H1 (cell line): ENCODE measurements at places on chromosomes 5 and 9. TPM values are rescaled to one million over a fixed set of nuclear protein-coding genes. Genes with fewer than 3 reads are reported as not detected.

Gene ERP44
- total RNA-seq: 14.1 and 15.6 TPM in 2 replicates

Gene TDRD7
- 2.1 and 2.3 TPM in 2 replicates for total RNA-seq

Gene ZCCHC7
- total RNA-seq: 27.5 and 28.5 TPM in 2 replicates

Gene SPOUT1
- 73.4 and 77.8 TPM in 2 replicates for total RNA-seq

- H3K4me3 ChIP-seq: no peak overlapping the region
- no peak for DNase-seq
- no peaks in the 10 kb centered on the region for H3K27me3 ChIP-seq
- no peak overlapping the region for H3K27ac ChIP-seq
- H3K36me3 ChIP-seq: no peaks in the 10 kb centered on the region
These were observed 55.3 kb downstream of the DAP start for GRCh38 chr5:10705747-10706146.

- no peak for DNase-seq
- H3K4me1 ChIP-seq: no peaks in the 10 kb centered on the region
- H3K36me3 ChIP-seq: no peaks in the 10 kb centered on the region
- no peaks in the 10 kb centered on the region for H3K27me3 ChIP-seq
These were observed 103.3 kb upstream of the SLIT3 start for GRCh38 chr5:169404223-169404622.

- H3K27ac ChIP-seq: no peak overlapping the region
- H3K27me3 ChIP-seq: no peaks in the 10 kb centered on the region
- H3K4me3 ChIP-seq: no peak overlapping the region
- no peaks in the 10 kb centered on the region for H3K4me1 ChIP-seq
These were observed 160.0 kb downstream of the PRR16 start for GRCh38 chr5:120624021-120624563.

DNA sequence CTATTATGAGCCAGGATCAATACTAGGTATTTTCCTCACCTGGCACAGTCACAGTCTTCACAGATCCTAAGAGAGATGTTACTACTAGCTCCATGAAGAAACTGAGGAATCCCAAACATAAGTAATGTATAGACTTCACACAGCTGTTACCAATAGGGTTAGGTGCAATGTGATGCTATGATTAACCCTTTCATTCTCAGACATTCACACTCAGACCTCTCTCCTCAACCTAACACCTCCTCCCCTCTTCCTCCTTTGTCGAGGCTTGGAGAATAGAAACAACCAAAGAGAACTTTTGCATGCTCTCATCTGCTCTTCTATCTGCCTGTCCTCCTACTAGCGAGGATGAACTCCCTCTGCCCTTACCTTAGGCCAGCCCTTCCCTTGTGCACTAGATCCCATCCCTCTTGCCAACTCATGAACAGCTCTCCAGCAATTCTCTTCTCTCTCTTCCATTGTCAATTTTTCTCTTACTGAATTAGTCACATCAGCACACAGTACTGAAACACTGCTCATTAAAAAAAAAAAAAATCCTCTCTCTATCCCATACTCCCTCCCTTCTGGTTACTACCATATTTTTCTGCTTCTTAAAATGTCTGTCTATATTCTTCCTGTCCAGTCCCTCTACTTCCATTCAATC is 47.7 kb downstream of the MAPKAP1 start:
- no peaks in the 10 kb centered on the region for H3K27me3 ChIP-seq
- no peak overlapping the region for H3K4me3 ChIP-seq
- no peaks in the 10 kb centered on the region for H3K36me3 ChIP-seq
- H3K27ac ChIP-seq: no peak overlapping the region

DNA sequence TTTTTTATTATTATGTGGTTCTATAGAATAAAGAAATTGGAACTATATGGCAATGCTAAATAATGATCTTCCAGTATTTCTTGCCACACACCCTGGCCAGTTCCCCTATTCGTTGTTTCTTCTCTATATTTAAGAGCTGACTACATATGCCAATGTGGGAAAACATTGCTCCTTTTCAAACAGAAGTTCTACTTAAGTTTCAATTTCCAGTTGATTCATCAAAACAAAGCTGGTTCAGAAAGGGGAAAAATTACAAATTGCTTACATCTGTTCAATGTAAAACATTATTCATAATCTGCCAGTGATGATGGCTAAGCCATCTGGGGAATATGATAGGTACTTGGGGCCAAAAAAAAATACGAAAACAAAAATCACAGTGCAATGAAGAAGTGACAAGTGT is 76.9 kb downstream of the ST8SIA4 start:
- no peak overlapping the region for H3K27ac ChIP-seq
- no peaks in the 10 kb centered on the region for H3K27me3 ChIP-seq
- H3K36me3 ChIP-seq: no peaks in the 10 kb centered on the region
- H3K4me1 ChIP-seq: no peaks in the 10 kb centered on the region
- DNase-seq: no peak

DNA sequence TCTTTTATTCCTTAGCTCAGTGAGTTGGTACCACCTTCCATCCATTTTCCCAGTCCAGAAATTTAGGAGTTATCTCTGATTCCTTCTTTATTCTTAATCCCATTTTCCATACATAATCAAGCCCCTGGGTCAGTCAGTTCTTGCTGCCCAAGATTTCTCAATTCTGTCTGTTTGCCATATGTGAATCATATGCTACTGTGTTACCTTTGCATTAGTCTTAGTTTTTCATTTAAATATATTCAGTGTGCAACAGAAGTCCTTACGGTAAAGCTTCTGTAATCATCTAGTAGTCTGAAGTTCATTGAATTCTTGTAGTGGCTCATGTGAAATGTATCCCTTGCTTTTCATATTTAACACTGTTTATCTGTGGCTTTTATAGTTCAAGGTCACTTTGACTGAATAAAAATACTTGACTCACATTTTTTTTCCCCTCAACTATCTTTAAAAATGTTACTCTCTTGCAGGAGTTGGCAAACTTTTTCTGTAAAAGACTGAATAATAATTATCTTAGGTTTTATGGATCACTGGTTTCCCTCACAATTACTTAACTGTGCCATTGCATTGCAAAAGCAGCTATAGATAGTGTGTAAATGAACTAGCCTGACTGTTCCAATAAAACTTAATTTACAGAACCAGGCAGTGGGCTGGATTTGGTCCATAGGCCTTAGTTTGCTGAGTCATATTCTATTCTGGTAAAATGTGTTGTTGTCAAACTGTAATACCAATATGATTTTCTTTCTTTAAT is 6.9 kb downstream of the KIAA1958 start:
- H3K4me1 ChIP-seq: no peaks in the 10 kb centered on the region
- no peak overlapping the region for H3K4me3 ChIP-seq
- no peak overlapping the region for H3K27ac ChIP-seq
- H3K36me3 ChIP-seq: peaks cover 2% of the 10 kb centered on the region; the same call in 1 of the 2 replicates
- no peak for DNase-seq
- no peaks in the 10 kb centered on the region for H3K27me3 ChIP-seq

DNA sequence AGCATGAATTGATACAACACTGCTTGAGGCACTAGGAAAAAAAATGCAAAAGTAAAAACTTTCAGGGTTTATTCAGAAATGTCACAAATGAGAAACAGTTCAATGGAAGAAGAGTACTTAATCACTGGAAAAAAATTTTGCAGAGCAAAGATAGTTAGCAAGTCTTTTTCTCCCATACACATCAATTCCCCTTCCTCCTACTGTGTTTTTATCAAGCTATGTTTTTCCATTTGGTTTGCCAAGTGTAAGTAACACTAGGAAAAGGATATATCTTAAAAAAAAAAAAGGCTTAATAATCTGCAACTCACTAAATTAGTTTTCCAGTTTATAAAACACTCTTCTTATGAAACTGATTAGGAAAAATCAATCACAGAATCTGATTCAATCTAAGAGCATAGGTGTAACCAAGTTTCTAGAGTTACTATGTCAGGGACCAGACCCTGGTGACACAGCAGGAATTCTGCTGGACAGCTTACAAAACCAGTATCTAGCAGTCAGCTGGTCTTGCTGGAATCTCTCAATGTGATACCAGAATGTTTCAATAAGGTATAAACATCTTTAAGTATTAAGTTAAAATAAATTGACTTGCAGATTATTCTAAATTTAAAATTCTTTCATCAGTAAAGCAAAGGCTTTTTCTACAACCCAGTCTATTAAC is 34.7 kb downstream of the RNF145 start:
- H3K4me1 ChIP-seq: no peaks in the 10 kb centered on the region
- no peak overlapping the region for H3K4me3 ChIP-seq
- DNase-seq: no peak
- peaks cover 10% of the 10 kb centered on the region for H3K36me3 ChIP-seq
- H3K27ac ChIP-seq: no peak overlapping the region
